Fibroblast of the conjunctiva (primary cell): ENCODE measurements at places on chromosomes 16 and 17.

DNA sequence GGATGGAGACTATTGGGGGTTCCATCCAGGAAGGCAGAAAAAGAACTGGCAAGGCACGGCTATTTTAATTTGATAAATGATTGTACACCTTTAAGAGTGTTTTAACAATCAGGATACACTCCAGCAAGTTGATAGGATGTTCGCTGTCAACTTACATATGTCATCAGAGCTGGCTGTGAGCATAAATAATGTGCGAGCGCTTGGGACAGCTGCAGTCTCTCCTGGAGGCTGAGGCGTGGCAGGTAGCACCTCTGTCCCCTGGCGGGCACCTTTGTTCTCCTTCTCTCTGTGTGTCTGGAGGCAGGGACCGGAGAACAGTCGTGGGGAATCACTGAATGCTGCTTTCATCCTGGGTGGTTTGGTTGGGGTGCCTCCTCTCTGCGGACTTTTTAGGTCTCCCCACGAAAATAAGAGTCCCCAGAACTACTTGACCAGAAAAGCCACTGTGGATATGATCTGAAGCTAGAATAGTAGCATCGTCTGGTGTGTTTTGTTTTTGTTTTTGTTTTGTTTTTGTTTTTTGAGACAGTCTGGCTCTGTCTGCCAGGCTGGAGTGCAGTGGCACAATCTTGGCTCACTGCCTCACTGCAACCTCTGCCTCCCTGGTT is 9.4 kb downstream of the BAHCC1 start:
- DNase-seq, result no peak

GRCh38 chr17:77811521-77811920 is 147.0 kb upstream of the TNRC6C start:
- DNase-seq, result no peak

DNA sequence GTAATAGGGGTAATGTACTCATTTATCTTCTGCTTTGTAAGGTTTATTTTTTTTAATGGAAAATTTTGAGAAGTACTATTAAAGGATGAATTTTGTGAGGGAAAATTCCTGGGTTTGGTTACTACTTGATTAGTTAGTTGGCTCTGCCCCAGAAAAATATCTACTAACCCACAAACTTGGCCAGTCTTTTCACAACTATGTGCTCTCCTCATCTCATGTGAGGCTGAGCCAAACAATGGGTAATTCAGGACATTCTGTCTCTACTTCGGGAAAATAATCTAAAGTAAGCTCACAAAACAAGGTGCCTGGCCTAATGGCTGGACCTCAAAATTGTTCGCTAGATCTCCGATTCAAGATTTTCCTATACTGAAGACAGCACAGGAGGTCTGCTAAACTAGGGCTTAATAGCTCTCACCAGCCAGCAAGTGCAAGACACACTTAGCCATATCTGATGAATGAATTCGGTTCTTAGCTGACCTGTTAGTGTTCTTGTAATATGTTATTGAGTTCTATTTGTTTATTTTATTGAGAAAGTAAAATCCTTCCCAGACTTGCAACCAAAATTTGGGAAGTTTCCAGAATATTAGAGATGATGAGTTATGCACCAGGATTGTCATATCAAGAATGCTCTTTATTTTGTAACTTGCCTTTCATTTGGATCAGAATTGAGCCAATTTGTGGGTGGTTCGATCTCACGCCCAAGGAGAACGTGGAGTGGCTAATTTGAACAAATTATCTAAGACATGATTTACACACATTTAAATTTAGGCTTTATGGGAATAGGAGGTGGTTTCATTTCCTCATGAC is 5.7 kb downstream of the KCNJ16 start:
- peak; percentile 70 for DNase-seq

- DNase-seq, result no peak
These were observed 37.2 kb downstream of the IRF8 start for GRCh38 chr16:85935974-85936760.

DNA sequence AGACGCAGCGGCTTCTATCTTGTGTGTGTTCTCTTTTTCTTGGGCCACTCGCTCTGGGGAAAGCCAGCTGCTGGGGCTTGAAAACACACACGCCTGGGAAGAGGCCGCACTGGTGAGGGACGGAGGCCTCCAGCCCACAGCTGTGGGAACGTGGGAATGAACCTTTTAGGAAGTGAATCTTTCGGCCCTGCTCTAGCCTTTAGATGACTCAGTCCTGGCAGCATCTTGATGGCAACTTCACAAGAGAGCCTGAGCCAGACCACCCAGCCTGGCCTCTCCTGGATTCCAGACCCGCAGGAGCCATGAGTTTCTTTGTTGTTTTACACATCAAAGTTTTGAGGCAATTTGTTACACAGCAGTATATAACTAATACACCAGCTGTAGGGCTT is 2.2 kb upstream of the PDPK1 start:
- no peak for DNase-seq

DNA sequence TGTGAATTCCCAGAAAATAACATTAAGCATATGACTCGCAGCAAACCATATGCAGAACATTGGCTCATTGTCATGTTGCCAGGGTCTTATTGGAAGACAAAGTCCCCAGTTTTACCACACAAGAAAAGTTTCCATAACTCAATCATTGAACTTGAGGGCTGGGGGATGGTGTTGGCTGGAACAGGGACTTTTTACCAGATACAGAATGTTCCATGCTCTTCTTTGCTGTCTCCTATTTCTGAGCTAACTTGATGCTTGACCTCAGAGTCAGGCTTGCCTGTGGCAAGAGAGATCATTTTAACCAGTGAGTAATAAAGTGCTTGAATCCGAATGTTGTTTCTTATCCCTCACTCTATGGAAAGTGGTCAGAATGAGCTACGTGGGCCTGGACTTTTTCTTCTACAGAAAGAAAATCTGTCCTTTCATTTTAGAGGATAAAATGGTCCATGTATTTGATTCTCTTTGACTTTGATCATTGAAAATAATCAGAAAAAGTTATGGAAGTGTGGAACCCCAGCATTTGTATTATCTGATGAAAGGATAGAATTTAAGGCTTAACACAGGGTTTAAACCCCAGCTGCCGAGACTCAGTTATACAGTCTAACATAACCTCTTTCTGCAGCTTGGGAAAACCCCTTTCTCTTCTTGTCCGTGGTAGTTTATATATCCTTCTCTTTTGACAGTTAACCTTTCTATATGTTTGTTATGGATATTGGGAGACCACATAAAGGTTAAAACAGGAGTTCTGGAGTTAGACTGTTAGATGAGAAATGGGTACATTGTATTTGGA is 67.0 kb downstream of the TUBD1 start:
- DNase-seq, result peak; percentile 94

- no peak for DNase-seq
These were observed 23.2 kb downstream of the COIL start for GRCh38 chr17:56937687-56938086.
